ENCODE measurements at places on chromosomes 3 and 15. TPM values are rescaled to one million over a fixed set of nuclear protein-coding genes. Genes with fewer than 3 reads are reported as not detected.

DNA sequence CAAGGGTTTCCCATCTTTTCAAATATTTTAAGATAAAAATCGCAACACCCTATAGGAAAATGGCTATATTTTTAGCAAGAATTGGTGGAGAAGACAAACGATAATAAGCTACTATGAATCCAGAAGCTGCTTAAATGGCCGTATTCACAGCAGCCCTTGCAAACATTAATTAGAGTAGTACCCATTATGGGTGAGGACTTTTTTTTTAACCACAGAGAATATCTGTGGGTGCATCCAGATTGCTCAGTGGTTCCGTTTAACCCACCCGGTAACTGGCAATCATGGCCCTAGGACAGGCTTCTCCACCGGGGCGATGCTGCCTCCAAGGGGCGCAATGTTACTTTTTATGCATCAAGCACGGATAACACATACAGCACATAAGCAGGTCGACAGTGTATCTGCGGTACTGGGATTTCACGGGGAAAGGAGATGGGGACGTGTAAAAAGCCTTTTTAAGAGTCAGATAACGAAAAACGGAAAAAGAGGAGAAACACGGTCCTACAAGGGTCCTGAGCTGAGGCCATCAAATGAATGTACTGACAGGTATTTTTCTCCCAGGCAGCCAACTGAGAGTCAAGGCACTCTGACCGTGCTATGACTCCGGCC, 968 bp upstream of the TMEM266 start:
- DNase-seq: no peak

- no peak for DNase-seq
Measured at GRCh38 chr3:193987186-193987585, 148.8 kb upstream of the HES1 start.

C3orf85 gene
- not detected for total RNA-seq

GRCh38 chr3:190339130-190339529, 16.9 kb upstream of the CLDN1 start:
- DNase-seq: no peak

GRCh38 chr15:68032672-68033071, 21.4 kb upstream of the PIAS1 start:
- no peak for DNase-seq

GRCh38 chr3:12730506-12731242, 28.4 kb downstream of the TMEM40 start:
- DNase-seq: no peak

MESP2 gene
- not detected for total RNA-seq

GRCh38 chr3:27141668-27142067, 227.5 kb downstream of the NEK10 start:
- no peak for DNase-seq

GRCh38 chr3:172397716-172398405, 50.4 kb downstream of the GHSR start:
- DNase-seq: no peak

FGF12 gene
- 1.8 TPM for total RNA-seq

DNA sequence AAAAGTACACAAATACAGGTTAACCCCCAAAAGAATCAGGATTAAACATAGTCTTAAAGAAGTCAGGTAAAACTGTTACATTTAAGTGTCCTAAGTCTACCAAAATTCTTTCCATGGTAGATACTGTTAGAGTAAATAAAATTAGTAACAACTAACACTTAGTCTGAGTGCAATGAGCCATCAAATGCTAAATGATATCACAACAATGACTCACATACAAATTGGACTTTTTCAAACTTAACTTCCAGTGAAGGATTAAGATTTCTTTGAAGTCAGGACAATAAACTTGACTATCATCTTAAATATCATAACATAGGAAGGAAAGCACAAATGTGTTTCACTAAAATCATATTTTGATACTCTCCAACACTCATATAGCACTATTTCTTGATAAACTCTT, 43.9 kb downstream of the ZNF148 start:
- DNase-seq: no peak

- DNase-seq: no peak
Measured at GRCh38 chr3:141828890-141829289, 47.6 kb upstream of the ATP1B3 start.

GRCh38 chr3:147141516-147142288, 264.6 kb downstream of the ZIC4 start:
- no peak for DNase-seq

NANOGP8 gene
- total RNA-seq: 2.2 TPM

DNA sequence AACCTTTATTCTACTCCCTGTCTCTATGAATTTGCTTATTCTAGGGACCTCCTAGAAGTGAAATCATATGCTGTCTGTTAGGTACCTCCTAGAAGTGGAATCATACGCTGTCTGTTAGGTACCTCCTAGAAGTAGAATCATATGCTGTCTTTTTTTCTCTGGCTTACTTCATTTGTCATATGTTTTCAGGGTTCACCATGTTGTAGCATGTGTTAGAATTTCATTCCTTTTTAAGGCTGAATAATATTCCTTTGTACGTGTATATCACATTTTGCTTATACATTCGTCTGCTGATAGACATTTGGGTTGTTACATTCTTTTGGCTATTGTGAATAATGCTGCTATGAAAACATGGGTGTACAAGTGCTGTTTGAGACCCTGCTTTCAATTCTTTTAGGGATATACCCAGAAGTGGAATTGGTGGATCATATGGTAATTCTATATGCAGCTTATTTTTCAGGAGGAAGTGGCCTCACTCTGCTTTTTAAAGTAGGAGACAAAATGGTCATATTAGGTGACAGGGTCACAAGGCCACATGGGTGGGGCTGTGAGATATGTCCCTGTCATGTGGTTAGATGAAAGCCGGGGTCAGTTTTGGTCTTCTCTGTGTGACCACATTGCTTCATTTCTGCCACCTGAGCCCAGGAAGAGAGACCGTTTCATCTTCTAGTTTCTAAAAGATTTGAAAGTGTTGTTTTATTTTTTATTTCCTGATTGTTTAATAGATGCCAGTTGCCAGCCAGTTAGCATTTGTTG, 76.7 kb downstream of the FLNB start:
- DNase-seq: no peak

GRCh38 chr3:11381141-11381540, 108.9 kb downstream of the ATG7 start:
- DNase-seq: no peak

CNTN4 gene
- total RNA-seq: 7.5 TPM

- DNase-seq: no peak
Measured at GRCh38 chr15:80565398-80565797, 129.7 kb upstream of the ABHD17C start.

MOBP gene
- not detected for total RNA-seq

RYR3 gene
- 29.1 TPM for total RNA-seq

DNA sequence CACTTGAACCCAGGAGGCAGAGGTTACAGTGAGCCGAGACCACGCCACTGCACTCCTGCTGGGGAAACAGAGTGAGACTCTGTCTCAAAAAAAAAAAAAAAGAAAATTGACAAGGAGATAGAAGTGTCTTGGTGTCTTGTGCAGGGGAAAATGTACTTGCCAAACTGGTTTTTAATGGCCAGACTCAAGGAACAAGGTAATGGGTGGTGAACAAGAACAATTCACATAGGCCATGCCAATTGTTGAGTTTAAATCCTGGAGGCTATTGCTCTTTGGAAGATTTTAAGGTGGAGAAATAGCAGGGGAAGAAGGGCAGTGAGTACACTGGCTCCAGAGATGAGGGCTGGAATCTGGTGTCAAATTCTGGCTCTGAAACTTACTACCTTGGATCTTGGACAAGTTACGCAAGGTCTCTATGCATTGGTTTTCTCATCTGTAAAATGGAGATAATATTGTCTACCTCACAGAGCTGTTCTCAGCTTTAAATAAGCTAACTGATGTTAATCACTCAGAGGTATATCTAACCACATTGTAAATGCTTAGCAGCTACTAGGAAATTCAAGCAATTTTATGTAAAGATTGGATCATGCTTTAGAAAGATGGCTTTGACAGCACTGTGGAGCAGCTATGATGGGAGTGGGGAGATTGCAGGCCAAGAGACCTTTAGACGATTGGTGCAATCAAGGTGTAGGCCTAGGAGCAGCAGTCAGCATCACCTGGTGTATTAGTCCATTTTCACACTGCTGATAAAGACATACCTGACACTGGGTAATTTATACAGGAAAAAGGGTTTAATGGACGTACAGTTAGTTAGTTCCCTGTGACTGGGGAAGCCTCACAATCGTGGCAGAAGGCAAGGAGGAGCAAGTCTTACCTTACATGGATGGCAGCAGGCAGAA, 78.3 kb downstream of the B3GALNT1 start:
- no peak for DNase-seq

DNA sequence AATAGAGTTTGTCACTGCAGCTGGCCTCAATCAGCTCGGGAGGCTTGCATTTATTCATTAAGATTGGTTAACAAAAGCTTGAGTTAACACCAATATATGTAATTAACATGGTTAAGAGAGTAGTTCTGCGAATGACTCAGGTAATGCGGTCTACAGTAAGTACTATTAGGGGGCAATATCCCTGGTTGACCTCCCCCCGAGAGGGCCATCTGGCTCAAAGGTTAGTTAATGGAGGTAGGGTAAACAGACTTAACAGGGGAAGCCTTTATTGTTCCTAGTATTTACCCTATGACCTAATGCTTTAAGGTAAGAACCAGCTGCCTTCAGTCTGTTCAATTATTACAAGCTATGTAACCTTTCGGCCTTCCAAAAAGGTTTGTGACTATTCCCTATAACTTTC, 403.3 kb upstream of the SGO1 start:
- no peak for DNase-seq

- no peak for DNase-seq
Measured at GRCh38 chr3:48423241-48423882, 6.5 kb downstream of the PLXNB1 start.

ZDHHC23 gene
- total RNA-seq: 1.4 TPM

BCHE gene
- 69.3 TPM for total RNA-seq

DNA sequence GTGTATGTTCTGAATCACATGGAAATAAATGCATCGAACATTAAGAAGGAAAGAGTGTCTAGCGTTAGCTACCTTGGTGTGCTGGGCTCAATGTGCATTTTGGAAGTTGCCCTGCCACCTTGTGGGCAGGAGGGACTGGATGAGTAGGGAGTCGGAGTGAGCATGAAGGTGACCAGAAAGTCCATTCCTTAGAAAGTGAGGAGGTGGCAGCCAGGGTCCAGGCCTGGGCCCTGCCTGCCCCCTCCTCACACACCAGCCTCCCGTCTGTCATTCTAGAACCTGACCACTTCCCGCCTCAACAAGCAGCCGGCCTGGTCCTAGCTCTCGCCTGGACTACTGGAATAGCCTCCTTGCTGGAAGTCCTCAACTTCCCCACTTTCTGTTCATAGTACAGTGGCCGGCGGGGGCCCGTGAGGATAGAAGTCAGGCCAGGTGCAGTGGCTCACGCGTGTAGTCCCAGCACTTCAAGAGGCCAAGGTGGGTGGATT, 10.2 kb upstream of the GATA2 start:
- DNase-seq: no peak

ATP8B4 gene
- total RNA-seq: 11.1 TPM

NPAP1 gene
- not detected for total RNA-seq

LDHAL6B gene
- total RNA-seq: not detected

TLR9 gene
- total RNA-seq: not detected

DNA sequence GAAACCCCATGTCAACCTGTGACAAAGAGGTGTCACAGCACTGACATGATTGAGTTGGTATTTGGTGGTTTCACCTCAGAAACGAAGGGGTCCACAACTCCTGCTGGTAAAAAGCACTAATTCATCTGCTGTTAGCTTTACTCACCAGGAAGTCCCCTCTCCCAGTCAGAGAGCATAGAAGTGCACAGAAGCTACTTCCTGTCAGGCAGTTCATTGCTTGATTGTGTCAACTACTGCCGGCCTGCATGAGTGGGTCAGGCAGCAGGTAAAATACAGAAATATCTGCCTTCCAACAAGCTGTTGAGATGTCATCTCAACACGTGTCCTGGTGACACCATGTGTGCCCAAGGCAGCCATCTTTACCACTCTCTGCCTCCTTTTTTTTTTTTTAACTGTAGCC, 596.6 kb upstream of the NR2F2 start:
- no peak for DNase-seq

GRCh38 chr3:151960961-151961580, 87.6 kb downstream of the SUCNR1 start:
- no peak for DNase-seq

- no peak for DNase-seq
Measured at GRCh38 chr15:39850436-39850835, 67.8 kb upstream of the FSIP1 start.

- no peak for DNase-seq
Measured at GRCh38 chr3:184174284-184174645, 390 bp upstream of the AP2M1 start.

DNA sequence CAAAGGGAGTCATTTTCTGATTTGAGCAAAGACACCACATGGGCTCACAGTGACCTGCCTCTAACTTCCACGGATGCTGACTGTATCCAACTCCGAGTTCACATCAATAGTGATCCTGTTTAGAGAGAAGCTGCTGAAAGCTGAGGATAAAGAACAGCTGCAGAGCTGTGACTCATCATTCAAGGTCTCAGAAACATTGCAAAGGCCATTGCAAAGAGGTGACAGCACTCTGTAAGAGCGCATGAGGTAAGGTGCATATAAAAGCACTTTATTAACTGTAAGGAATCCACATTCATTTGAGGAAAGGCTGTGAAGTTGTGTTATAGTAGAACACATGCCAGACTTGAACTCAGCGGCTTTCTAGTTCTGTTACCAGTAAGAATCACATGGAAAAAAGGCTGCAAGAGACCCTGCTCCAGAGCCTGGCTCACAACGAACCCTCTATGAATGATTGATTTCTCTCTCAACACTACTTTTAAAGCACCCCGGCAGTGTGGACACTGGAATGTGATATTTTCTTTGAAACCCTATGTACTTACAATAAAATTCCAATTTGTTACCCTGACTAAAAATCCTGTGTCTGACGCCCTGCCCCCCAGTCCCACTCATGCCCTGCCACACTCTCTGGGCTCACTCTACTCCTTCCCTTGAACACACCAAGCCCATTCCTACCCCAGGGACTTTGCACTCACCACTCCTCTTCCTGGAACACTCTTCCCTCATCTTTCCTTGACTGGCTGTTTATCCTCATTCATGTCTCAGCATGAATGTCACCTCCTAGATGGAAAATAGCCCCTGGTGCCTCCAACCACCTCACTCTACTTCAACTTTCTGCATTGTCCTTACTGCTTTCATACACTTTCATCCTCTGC, 111.2 kb downstream of the LSM3 start:
- no peak for DNase-seq

DNA sequence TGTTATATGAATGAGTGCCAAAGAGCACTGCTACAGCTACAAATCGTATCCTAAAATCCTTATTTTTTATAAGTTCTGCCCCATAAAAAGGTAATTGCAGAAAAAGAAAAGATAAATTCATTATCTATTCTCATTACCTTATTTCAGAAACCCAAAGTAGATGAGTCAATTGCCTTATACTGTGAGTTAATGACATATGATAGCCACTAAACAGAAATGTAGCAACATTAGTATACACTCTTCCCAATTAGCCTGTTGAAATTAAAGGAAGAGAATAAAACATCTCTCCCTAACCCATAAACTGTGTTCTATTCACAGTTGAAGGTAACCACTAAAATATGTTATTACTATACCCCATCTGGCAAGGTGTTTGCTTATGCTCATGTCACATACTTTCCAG, 11.0 kb downstream of the TBL1XR1 start:
- no peak for DNase-seq
